Left colon (tissue), 2 donors: ENCODE measurements at places on chromosomes 16 and 17. TPM values are rescaled to one million over a fixed set of nuclear protein-coding genes. Genes with fewer than 3 reads are reported as not detected.

ASPA gene
- total RNA-seq, result 3.1 TPM

GRCh38 chr17:61591018-61591417 lies at the start of gene NACA2:
TSS of gene NACA2 (minus strand) at chr17:61591219. CDS start at chr17:61591180, 39 bp downstream.
- no peak for DNase-seq

KRTAP4-9 gene
- not detected for total RNA-seq

DNA sequence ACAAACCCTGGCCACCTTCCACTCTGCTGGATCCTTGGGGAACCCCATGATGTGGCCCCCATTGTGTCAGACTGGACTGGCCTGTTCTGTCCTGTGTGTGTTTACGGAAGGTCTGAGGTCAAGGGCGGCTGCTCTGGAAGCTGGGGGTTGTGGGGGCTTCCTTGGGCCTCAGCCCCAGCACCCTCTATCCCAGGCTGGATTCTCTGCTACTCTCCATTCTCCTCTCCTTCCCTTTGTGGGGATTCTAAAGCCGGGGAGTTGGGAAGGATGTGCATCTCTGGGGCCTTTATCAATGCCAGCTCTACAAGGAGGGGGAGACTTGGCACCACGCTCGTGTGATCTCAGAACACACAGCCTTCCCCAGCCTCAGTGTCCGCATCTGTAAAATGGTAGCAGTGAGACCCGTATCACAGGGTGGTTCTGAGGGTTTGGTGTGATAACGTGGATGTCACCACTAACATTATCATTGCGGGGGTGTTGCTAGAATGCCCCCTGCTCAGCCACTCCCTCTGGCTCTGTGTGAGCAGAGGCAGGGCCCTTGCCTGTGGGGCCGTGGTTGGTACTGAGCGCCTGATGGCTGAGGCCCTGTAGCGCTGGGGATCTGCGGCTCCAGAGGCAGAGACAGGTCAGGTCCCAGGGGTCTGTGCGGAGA lies 18.1 kb downstream of the ADGRG1 start:
- DNase-seq, result no peak

ZDHHC1 gene
- total RNA-seq, result 10.7 TPM
